ENCODE measurements at places on chromosomes 11 and 22. TPM values are rescaled to one million over a fixed set of nuclear protein-coding genes. Genes with fewer than 3 reads are reported as not detected.

- no peak for DNase-seq
Measured at GRCh38 chr11:34223021-34223813, 117.8 kb downstream of the NAT10 start.

GRCh38 chr11:55936300-55936699 lies at the start of gene OR5I1:
Gene OR5I1, minus strand, starts transcription at chr11:55936400. Its CDS starts 0 bp downstream, at chr11:55936400.
- no peak for DNase-seq

The EFCAB6 gene
- polyA plus RNA-seq = 4.7 TPM

DNA sequence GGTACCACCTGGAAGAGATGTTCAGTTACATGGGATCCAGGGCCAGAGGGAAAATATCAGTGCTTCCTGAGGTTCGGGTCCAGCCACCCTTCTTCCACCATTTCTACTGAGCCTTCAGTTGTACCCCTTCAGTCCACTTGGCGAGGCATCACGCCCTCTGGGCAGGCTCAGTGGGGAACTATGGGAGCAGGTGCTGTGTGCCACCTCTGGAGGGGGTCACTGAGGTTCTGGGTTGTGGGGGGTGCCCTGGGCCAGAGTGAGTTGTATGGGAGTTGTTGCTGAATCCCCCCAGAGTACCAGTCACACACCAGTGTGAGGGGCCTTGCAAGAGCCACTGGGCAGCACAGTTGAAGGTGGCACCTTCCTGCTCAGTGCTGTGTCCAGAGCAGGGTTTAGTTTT lies 2.7 kb upstream of the SREBF2 start:
- no peak for DNase-seq

DNA sequence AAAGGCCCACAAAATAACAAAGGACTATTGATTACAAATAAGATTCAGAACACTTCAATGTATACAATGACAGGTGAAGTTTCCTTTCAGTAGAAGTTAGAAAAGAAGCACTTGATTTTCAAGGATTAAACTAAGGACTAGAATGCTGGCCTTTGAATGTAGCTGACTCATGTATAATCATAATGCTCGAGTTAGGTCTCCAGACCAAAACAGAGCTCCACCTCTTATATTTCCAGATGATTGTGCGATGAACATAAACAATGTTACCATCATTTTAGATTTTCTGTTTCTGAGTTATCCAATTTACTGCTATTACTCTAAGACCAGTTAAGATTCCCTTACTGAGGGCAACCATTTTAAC lies 40.4 kb upstream of the RAPSN start:
- no peak for DNase-seq

The PRG3 gene
- 0.19 TPM for polyA plus RNA-seq

The PGGHG gene
- polyA plus RNA-seq = 13.6 TPM

GRCh38 chr11:68002938-68003845 lies 705 bp downstream of the UNC93B1 start:
- no peak for DNase-seq

Measured in left renal pelvis (tissue), 4 donors.